ENCODE measurements at places on chromosomes 4 and X.

DNA sequence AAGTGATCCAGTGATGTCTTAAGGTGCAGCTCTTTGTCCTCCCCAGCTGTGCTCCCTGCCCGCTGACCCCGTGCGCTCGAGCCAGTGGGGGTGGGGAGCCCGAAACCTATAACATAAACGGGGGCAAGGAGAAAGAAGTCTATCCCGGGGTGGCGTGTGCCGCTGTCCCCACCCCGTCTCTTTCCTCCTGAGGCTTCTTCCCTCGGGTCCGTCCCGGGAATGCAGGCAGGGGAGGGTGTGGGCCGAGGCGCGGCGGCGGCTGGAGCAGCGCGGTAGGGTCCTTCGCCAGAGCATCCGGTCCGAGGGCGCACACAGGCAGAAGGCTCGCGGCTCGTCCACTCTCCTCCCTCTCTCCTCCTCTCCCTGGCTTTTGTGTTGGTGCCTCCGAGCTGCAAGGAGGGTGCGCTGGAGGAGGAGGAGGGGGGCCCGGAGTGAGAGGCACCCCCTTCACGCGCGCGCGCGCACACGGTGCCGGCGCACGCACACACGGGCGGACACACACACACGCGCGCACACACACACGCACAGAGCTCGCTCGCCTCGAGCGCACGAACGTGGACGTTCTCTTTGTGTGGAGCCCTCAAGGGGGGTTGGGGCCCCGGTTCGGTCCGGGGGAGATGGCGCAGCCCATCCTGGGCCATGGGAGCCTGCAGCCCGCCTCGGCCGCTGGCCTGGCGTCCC is at the start of gene RAB33A:
Gene RAB33A (plus strand): TSS at position 517 of the 681 bp plus-strand sequence. CDS start 101 bp downstream, at position 618.
- H3K27ac ChIP-seq = peak within 1 kb of the TSS; percentile 95
- H3K4me1 ChIP-seq = peaks cover 43% of the 10 kb centered on the region
- H3K27me3 ChIP-seq = no peaks in the 10 kb centered on the region
- peak within 1 kb of the TSS; percentile 88 for H3K4me3 ChIP-seq
- H3K36me3 ChIP-seq = no peaks in the 10 kb centered on the region

GRCh38 chr4:80967346-80967745 is 63.2 kb upstream of the BMP3 start:
- no peak overlapping the region for H3K4me3 ChIP-seq
- no peaks in the 10 kb centered on the region for H3K36me3 ChIP-seq
- no peak for DNase-seq
- H3K27me3 ChIP-seq = no peaks in the 10 kb centered on the region

GRCh38 chrX:15151267-15152186 is 118.4 kb downstream of the ASB9 start:
- no peaks in the 10 kb centered on the region for H3K36me3 ChIP-seq
- DNase-seq = peak; percentile 52
- peak overlapping the region; percentile 23 for H3K27ac ChIP-seq

- no peak overlapping the region for H3K27ac ChIP-seq
- no peaks in the 10 kb centered on the region for H3K36me3 ChIP-seq
- H3K27me3 ChIP-seq = peaks cover 11% of the 10 kb centered on the region
- DNase-seq = no peak
Observed at GRCh38 chrX:14504960-14505538, 24.3 kb upstream of the GLRA2 start.

DNA sequence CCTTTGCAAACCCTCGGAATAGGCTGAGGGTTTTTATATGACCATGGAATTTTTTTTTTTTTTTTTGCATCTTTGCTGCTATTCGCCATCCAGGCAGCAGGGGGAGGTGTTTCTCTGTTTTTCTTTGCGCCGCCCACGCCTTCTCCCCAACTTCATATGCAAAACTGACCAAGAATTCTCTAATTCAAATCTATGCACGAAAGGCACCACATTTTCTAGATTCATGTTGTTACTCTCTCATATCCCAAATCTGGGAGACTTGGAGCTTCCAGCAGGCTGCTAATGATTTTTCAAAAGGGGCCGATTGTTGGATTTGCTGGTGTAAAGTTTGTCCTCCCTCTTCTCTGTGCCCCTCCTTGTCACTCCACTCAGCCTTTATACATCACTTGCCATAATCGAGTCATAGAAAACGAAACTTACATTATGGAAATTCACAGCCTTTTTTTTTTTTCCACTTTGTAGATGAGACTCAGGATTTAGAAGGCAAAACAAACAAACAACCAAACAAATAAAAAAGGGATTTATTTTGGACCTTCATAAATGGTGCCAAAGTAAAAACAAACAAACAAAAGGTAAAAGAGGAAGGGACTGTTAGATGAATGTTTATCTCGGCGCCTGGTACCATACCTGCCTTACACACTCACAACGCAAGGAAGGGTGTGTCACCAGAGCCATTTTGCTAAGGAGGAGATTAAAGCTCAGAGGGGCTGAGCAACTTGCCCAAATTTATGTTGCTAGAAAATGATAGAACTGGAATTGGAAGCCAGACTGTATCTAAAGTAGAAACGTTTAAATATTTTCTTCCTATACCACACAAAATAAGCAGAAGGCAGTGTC is 29.3 kb upstream of the BOD1L1 start:
- H3K27me3 ChIP-seq = no peaks in the 10 kb centered on the region
- H3K36me3 ChIP-seq = no peaks in the 10 kb centered on the region
- H3K4me1 ChIP-seq = peaks cover 3% of the 10 kb centered on the region
